ENCODE measurements at places on chromosomes 16 and 17.

- no peak for DNase-seq
These were observed 596.3 kb upstream of the SALL1 start for GRCh38 chr16:51747329-51747728.

GRCh38 chr17:55168958-55169687 lies 95.6 kb upstream of the HLF start:
- DNase-seq = peak; percentile 40

GRCh38 chr17:38428112-38428642 lies at the start of gene ARHGAP23:
Gene ARHGAP23, plus strand, starts transcription at chr17:38428464. Its CDS starts 22 bp downstream, at chr17:38428486.
- DNase-seq = peak; percentile 60

GRCh38 chr16:86567701-86568581 lies 1.3 kb downstream of the FOXC2 start:
- DNase-seq = no peak

DNA sequence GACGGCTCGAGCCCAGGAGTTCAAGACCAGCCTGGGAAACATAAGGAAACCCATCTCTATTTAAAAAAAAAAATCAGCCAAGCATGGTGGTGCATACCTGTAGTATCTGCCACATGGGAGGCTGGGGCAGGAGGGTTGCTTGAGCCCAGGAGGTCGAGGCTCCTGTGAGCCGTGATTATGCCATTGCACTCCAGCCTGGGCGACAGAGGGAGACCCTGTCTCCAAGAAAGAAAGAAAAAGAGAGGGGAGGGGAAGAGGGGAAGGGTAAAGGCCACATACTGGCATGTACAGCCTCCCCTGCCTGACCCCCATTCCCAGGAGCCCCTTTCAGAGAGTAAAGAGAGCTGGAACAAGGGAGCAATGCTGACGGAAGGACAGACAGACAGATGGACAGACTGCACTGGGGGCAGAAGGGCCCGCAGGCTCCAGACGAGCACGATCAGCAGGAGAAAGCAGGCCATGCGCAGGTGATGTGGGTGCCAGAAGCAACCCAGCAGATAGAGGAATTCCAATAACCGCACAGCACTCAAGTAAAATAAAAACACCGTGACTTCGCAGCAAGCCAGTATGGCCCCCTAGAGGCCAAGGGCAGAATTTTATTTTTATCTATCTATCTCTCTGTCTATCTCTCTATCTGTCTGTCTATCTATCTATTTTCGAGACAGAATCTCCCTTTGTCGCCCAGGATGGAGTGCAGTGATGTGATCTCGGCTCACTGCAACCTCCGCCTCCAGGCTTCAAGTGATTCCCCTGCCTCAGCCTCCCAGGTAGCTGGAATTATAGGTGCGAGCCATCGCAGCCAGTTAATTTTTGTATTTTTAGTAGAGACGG lies 27.1 kb upstream of the SNN start:
- peak; percentile 82 for DNase-seq

DNA sequence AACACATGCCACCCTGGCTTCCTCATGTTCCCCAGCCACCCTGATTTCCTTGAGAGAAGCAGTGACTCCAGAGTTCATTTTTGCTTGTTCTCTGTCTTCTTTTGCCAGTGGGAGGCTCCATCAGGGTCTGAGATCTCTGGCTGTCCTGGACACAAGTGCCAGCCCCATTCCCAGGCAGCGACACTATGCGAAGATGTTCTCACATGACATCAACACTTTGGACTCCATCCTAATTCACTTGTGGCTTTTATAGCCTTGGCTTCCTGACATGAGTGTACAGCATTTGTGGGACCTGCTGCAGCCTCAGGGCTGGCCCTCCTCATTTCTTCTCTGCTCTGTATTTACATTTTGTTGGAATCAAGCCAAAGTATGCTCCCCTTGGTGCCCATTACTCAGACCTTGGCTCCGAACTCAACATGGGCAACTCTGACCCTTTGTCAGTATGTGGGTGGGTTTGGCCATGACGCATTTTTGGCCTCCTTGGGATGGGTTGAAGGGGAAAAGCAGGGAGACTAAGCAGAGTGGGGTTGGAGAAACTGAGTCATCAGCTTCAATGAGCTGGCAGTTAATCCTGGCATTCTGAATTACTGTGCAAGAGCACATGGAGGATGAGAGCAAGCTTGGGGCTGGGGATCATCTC lies 119.0 kb upstream of the EEF2KMT start:
- DNase-seq = no peak

- no peak for DNase-seq
These were observed 1.9 kb downstream of the CLCN7 start for GRCh38 chr16:1472974-1473373.

DNA sequence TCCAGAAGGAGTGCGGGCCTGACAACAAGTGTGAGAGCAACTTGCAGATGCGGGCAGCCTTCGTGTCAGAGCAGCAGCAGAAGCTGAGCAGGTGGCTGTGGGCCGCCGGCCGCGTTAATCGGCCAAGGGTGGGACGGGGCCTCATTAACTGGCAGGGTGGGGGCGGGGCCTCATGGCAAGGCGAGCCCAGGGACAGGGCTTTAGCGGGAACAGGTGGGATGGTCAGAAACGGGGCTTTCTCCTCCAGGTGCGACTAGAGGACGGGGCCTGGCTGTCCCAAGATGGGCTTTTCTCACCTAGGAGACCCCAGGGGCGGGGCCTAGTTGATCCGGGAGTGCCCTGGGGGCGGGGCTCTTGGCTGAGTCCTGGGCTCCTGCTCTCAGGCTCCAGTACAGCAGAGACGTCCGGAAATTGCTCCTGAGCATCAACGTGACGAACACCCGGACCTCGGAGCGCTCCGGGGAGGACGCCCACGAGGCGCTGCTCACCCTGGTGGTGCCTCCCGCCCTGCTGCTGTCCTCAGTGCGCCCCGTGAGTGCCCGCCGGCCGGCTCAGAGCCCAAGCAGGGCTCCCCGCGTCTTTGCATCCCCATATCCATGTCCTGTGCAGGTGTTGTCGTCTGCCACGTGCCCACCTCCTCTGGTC lies 18.4 kb upstream of the PDK2 start:
- DNase-seq = no peak

GRCh38 chr17:78820841-78821240 lies 19.8 kb downstream of the USP36 start:
- no peak for DNase-seq

DNA sequence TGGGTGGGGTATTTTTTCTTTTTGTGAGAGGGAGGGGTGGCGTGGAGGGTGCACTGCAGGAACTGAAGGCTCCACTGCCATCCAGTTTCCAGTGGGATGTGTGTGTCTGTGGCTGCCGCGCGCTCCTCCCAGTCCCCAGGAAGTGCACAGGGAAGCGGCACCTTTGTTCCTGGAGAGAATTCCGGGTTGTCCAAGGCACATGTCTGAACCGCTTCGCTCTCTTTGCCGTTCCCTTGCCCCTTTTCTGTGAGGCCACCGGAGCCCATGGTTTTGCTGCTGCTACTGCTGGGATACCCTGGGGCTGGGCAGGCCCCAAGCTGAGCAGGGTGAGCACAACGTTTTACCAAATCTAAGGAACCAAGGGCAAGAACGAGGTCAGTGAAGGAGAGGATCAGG lies 19.5 kb downstream of the ACSF3 start:
- no peak for DNase-seq

DNA sequence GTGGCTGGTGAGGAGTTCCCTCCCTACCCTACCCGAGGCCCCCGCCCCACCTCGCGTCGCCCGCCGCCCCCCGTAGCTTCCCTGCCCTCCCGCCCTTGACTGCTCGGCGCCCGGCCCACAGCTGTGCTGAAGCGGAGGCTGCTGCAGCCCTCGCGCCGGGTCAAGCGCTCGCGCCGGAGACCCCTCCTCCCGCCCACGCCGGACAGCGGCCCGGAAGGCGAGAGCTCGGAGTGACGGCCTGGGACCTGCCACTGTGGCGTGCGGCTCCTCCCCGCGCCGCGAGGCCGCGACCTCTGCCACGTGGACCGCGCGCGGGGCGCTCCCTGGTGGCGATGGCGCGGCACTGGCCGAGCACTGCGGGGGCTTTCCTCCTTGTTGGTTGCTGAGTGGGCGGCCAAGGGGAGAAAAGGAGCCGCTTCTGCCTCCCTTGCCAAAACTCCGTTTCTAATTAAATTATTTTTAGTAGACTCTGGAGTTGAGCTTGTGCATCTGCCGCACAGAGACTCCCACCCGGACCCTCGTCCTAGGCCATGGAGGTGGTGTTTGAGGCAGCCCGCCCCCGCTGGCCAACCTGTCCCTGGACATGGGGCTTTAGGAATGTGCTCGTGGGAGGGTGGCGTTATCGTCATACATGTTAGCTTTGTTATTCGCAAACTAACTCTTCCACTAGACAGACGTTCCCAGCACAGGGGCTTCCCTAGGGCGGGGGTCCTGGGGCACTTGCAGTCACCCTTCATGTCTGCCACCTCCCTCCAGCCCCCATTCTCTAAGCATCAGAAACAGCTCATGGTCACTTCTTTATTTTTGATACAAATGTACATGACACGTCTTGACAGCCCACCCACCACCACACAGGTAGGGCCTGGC lies 4.4 kb downstream of the TP53I13 start:
- DNase-seq = no peak

DNA sequence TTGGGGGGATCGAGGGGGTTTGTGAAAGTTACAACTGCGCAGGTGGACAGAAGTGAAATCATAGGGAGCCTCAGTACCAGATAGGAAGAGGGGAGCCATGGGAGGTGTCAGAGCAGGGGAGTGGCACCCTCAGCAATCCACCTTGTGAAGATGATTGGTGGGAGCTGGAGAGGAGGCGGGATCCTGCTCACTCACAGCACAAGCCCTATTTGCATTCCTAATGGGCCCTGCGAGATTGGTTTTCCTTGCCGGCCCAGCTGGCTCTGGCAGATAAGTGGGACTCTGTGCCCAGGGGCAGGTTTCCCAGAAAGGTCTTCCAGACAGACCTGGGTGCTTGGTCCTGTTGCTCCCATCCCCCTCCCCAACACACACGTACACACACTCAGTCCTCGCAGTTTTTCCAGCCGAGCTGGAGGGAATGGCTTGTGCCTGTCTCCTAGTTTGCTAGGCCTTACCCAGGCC lies 9.4 kb downstream of the WNT3 start:
- DNase-seq = no peak
